RPMI7951 (cell line): ENCODE measurements at places on chromosomes 1 and 21.

DNA sequence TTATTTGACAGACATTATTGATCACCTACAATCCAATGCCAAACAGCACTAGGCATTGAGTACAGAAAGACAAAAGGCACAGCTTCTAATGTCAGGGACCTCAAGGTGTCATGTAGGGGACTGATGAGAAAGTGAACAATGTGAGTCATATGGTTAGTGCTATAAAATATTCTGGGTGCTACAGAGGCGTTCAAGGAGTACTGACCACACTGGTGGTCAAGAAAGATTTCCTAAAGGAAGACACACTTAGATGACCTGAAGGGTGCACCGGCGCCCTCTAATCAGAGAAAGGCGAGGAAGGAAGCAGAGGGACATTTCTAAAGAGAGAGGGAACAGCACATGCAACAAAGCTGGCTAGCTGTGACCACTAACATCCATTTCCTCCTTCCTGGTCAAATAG lies 64.9 kb upstream of the F3 start:
- DNase-seq, result peak; percentile 46

GRCh38 chr1:204828352-204828850 lies 42.3 kb upstream of the NFASC start:
- DNase-seq, result peak; percentile 78

DNA sequence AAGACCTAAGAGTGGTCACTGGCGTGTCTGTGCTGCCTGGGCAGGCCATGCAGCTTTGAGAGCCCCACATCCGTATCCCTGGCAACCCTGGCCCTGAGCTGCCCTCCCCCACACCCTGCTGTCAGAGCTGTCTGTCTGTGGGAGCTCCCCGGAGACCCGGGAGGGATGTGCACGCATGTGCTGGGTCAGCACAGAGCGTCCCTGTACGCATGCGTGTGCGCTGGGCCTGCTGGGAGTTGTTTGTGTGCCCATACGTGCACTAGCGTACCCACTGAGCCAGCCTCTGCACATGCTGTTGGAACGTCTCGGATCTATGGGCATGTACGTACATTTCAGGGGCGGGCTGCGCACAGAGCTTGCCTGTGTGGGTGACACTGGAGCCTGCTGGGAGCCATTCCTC lies 89.3 kb downstream of the EPHB2 start:
- no peak for DNase-seq

GRCh38 chr1:224168859-224169380 lies 14.1 kb upstream of the DEGS1 start:
- DNase-seq, result peak; percentile 95

DNA sequence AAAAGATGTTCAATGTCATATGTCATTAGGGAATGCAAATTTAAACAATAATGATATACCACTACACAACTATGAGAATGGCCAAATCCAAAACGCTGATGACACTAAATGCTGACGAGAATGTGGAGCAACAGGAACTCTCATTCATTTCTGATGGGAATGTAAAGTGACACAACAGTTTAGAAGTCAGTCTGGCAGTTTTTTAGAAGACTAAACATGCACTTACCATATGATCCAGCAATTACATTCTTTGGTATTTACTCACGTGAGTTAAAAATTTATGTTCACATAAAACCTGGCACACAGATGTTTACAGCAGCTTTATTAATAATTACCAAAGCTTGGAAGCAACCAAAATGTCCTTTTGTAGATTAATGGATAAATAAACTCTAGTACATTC lies 110.4 kb upstream of the C1orf21 start:
- DNase-seq, result no peak

DNA sequence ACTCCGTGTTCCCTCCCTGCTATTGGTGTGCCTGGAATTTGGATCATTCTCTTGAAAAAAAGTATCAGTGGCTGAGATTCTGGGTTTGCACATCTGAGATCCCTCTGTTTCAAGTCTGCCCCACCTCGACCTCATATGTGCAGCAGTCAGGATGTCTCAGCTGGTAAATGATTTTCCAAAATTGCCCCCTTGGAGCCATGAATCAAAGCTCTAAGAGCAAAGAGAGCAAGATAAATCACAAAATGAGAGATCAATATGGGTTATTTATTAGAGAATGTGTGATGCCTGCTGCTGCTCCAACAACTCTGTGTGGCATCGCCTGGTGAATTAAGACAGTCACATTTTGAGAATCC lies 8.5 kb downstream of the CRP start:
- no peak for DNase-seq

- DNase-seq, result peak; percentile 43
Observed at GRCh38 chr1:202586018-202586821, 124.0 kb downstream of the SYT2 start.

GRCh38 chr21:31948676-31949075 lies 75.9 kb downstream of the HUNK start:
- no peak for DNase-seq

DNA sequence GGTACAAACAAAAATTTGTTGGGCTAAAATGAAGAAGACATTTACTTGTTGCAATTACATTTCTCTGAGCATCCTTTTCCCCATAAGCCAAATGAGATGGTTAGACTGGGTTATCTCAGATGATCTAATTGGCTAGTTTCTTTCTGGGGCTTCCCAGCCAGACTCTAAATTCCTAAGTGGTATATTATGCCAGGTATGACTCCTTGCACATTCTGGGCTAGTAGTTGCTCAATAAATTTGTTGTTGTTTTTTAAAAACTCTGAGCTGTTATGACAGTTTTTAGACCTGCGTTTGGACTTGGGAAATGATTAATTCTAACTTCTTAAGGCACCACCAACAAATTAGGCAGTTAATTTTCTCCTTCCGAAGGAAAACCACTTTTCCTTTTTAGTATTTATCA lies 66.1 kb downstream of the UCK2 start:
- DNase-seq, result no peak
